Activated CD4-positive, alpha-beta T cell treated with anti-CD3 and anti-CD28 coated beads, Interleukin-10, Interleukin-2, amounts not matched to agents 100 ng/mL and 50 ng/mL, durations not matched to agents 16 hours and 8 hours (primary cell): ENCODE measurements at places on chromosomes 7 and 10.
A peak's percentile ranks its signal among the peaks of the same experiment; 100 is the strongest.

DNA sequence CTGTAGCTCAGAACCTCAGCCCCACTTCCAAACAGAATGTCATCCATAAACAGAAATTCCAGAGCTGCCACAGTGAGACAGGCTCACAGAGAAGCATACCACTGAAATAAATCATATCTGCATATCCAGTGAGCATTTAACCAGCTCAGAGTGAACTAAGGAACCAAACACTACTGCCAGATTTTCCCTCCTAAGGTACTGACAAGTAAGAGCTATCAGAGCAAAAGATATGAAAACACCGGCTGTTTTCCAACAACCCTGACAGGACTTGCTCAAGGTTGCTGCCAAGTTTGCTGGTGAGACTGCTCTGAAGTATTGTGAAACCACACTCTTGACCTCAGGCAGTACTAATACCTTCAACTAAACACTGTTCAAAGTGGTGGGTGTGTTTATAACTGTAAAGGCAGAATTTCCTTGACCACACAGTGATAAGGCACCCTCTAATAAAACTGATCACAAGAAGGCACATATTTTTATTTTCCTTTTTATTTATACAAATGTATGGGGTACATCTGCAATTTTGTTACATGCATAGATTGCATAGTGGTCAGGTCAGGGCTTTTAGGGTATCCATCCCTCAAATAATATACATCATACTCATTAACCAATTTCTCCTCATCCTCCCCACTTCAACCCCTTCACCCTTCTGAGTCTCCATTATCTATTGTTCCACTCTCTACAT lies 18.3 kb downstream of the SGMS1 start:
- DNase-seq, result peak; percentile 43

GRCh38 chr7:133275446-133276095 lies 22.7 kb downstream of the EXOC4 start:
- DNase-seq, result no peak

GRCh38 chr10:14379556-14380280 lies 49.0 kb upstream of the FRMD4A start:
- no peak for DNase-seq

DNA sequence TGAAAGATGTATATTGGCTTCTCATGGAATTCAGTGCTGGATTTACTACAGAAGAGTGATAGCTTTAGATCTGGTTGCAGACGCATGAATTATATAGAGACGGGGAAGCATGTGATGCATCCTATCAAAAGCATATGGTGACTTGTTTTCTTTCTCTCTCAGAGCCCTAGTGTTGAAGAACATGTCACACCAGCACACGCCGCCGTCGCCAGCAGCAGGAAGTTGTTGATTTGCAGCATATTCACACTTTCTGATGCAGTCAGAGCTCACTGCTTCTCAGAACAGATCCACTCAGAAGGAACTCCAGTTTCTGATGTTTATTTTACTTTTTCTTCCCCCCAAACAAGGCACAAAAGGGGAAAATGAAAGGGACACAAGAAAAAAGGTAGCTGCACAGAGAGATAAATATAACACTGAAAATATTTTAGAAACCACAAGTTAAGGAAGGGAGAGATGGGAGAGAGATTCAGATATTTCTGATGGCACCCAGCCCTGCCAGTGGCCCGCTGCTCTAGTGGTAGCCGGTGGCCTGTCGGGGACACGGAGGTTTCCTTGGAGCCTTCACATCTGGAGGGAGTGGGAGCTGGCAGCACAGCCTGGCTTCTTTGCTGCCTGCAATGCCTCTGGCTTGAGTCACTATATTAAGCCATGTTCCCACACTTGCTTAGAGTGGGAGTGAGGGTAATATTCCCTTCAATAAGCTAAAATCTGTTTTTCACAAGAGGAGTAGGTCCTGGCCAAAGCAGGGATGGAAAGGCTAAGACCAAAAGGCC lies 123.2 kb downstream of the NRP1 start:
- peak; percentile 38 for DNase-seq

DNA sequence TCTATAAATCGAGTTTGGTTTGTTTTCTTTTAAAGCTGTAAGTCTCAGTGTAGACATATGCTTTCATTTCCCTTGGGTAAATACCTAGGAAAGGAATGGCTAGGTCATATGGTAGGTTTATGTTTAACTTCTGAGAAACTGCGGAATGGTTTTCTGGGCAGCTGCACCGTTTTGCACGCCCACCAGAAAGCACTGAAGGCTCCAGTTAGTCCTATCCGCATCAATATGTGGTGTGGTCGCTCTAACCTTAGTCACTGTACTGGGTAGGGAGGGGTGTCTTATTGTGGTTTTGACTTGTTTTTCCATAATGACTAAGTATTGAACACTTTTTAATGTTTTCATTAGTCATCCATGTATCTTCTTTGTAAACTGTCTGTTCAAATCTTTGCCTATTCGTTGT lies 279.5 kb upstream of the AKR1E2 start:
- peak; percentile 69 for DNase-seq

GRCh38 chr10:35136263-35136815 lies 9.7 kb downstream of the CREM start:
- DNase-seq, result no peak

DNA sequence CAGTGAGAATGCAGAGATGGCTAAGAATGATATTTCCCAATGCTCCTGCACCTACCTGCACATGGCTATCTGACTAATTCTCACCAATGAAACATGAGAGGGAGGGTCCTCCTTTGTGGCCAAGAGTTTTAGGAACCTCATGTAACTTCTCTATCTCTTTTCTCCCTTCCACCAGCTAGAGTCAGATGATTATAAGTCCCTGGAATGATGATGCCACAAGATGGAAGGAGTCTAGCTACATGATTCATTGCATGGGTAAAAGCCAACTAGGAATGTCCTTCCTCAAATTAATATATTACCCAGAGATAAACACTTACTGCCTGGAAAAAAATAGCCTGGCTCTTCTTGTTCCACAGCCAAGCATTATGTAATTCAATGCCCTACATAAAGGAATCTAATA lies 55.1 kb upstream of the AASS start:
- DNase-seq, result no peak

DNA sequence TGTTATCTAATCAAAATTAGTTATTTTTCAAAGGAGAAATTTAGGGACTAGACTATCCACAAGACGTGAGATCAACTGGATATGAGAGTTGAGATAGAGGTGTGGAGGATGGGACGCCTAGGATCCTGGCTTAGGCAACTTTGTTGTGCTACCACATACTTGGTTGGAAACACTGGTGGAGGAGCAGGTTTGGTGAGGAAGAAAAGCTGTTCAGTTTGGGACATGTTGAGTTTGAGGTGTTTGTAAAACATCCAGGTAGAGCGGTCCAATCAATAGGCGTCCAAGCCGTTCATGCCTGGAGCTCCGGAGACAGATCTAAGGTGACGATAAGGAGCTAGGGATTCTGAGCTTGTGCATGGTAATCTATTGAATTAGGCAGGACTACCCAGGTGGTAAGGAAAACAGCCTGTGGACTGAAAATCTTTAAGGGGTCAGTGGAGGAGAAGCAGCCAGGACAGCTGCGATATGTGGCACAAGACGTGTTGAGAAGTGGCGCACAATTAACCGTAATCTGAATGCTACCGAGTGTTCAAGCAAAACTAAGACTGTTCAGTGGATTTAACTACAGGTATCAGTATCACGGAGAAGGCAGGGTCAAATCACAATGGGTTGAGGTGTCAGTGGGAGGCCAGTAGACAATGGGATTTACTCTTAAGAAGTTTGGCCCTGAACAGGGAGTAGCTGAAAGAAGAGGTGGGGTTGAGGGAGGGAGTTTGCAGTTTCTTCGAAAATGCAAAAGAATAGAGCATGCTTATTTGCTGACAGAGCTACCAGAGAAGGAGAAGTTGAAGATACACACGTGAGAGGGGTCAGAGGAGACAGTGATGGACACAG lies 16.1 kb upstream of the TRPV6 start:
- no peak for DNase-seq

DNA sequence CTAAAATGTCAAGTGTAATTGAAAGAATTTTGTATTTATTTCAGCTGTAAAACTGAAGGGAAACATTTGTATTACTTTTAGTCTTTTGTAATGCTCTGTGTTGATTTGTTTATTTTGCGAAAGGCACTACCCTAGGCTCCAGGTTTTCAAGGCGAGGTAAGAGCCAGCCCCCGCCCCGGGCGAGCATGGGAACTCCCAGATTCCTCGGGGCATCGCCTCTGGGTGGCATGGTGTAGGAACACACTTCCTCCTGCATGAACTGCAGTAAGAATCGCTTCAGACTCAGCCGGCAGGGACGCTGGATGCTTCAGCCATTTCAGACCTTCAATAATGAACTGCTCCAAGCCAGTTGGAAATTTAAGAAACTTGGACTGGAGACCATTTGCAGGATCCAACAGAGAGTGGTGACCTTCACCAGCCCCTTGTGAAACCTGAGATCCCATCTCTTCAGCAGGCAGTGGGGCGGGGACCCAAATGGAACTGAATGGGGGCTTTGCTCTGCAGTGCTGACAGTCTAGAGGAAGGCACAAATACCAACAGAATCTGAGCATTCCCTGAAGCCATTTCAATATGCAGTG lies 544.3 kb upstream of the MGMT start:
- DNase-seq, result no peak

DNA sequence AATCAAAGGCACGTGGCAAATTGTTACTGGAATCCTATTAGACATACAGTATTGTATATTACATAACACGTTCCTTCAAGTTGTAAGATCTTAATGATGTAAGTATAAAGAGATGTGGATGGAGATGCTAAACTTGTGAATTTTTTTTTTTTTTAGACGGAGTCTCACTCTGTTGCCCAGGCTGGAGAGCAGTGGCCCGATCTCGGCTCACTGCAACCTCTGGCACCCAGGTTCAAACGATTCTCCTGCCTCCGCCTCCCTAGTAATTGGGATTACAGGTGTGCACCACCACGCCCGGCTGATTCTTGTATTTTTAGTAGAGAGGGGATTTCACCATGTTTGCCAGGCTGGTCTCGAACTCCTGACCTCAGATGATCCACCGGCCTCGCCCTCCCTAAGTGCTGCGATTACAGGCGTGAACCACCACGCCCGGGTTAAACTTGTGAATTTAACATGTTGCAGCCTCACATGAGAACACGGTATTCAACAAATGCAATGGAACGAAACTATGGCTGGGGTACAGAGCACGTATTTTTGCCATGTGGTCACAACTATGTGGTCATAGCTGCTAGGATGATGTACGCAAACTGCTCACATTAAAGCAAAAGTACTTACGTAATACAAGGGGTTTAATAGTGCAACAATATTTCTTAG lies 818 bp upstream of the SUPV3L1 start:
- no peak for DNase-seq

- peak; percentile 56 for DNase-seq
Observed at GRCh38 chr10:6607182-6607581, 27.1 kb upstream of the PRKCQ start.

GRCh38 chr10:34196058-34196433 lies 619.0 kb downstream of the PARD3 start:
- no peak for DNase-seq

DNA sequence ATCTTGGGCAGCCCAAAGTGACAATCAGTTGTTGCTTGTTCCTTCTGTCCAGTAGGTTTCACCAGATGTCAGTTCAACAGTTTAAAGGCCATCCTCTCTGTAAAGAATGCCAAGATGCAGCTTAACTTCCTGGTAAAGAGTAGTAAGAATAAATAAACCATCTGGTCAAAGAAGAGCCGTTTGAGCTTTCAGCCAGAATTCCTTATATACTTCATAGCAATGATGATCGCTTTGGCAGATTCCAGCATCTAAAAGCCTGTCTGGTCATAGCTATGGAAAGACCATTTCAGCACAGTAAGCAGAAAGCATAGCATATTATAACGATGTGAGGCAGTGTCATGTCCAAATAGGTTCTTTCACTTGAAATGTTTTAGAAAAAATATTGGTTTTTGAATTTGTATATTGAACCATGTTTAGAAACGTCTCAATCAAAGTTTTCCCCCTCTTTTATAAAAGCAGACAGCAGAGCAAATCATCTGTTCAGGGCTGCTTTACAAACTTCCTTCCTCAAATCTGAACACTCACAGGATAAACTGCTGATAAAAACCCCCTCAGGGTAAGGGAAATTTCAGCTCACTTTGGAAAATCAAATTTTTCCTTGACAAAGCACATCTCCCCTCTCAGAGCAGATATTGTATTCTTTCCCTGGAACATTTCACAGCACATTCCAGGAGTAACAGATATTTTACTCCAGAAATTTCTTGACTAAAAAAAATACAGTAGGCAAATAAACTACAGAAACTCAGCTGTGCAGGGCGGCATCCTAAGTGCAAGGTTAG lies 184.1 kb downstream of the NOC3L start:
- DNase-seq, result no peak

- DNase-seq, result no peak
Observed at GRCh38 chr7:151736403-151736909, 140.5 kb downstream of the PRKAG2 start.

- peak; percentile 20 for DNase-seq
Observed at GRCh38 chr7:127514499-127514898, 70.9 kb downstream of the GCC1 start.

DNA sequence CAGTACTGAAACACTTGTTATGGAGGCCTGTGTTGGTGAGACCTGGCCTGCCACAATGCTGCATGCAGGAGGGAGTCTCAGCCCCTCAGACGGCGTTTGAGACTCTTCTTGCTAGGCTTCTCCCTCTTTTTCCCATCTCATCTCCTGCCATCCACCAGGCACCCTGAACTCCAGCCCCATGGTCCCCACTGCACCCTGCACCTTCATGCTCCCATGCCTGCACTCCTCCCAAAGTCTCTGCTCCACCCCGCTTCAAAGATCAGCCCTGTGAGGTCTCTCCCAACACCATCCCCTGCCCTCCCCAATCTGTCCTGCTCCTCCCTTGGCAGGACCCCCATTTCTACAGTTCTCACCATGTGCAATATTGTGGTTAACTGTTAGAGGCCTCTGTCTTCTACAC lies 61.7 kb downstream of the VOPP1 start:
- DNase-seq, result no peak

GRCh38 chr7:81321949-81322348 lies 403.1 kb upstream of the SEMA3C start:
- DNase-seq, result no peak

- no peak for DNase-seq
Observed at GRCh38 chr10:2049560-2049959, 312.2 kb upstream of the ADARB2 start.

- no peak for DNase-seq
Observed at GRCh38 chr7:156969972-156970420, 20.5 kb downstream of the NOM1 start.

DNA sequence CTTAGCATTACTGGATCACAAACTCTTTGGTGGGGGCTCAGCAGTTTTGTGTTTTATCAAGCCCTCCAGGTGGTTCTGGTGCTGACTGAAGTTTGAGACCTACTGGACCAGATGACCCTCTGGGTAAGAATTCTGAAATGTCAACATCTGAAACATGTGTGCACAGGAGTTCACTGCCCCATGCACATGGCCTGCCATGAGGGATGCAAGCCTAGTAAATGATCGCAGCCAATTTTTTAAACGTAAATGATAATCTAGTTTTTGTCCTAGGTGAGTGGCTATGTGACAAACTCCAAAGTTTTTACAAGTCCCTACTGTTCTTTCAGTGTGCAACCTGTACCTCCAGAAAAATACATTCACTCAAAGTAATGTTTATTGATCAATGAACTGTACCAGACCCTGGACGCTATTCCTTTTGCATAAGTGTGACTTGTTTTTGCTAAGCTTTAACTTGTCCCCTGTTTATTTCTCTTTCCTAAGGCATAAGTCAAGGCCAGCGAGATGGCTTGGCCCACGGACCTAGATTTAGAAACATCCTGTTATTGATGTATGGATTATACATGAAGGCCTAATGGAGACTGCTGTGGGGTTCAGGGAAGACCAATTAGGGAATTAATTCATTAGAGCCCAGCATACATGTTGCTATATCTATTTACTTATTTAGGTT lies 531.1 kb downstream of the LRMDA start:
- DNase-seq, result no peak

- DNase-seq, result peak; percentile 50
Observed at GRCh38 chr7:144384555-144385245, 18.8 kb downstream of the NOBOX start.

- no peak for DNase-seq
Observed at GRCh38 chr10:100146875-100147650, 38.8 kb downstream of the ERLIN1 start.
